Sciatic nerve (tissue), 2 donors: ENCODE measurements at places on chromosomes 4 and X. TPM values are rescaled to one million over a fixed set of nuclear protein-coding genes. Genes with fewer than 3 reads are reported as not detected.

Gene APBB2
- total RNA-seq = 147 TPM

Gene SLC35A2
- total RNA-seq = 19.2 TPM

Gene SLC26A1
- 0.45 TPM for total RNA-seq

Gene ADH1A
- total RNA-seq = 2.8 TPM
